ENCODE measurements at places on chromosomes 12 and 14.

DNA sequence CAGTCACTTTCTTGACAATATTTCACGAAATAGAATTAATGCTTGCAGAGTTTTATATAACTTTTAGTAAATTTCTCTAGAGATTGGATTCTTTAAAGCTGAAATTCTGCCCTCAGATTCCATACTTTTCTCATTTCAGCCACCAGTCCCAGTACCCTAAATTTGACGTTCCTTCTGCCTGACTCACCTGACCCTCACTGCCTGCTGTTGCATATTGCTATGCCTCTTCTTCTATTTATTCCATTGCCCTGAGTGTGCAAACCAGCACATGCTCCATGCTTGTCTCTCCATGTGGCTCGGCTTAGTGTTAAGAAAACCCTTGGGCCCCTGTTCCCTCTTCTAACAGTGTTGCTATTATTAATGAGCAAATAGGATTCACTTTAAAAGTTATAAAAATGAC lies 533.3 kb downstream of the LRFN5 start:
- DNase-seq: no peak

DNA sequence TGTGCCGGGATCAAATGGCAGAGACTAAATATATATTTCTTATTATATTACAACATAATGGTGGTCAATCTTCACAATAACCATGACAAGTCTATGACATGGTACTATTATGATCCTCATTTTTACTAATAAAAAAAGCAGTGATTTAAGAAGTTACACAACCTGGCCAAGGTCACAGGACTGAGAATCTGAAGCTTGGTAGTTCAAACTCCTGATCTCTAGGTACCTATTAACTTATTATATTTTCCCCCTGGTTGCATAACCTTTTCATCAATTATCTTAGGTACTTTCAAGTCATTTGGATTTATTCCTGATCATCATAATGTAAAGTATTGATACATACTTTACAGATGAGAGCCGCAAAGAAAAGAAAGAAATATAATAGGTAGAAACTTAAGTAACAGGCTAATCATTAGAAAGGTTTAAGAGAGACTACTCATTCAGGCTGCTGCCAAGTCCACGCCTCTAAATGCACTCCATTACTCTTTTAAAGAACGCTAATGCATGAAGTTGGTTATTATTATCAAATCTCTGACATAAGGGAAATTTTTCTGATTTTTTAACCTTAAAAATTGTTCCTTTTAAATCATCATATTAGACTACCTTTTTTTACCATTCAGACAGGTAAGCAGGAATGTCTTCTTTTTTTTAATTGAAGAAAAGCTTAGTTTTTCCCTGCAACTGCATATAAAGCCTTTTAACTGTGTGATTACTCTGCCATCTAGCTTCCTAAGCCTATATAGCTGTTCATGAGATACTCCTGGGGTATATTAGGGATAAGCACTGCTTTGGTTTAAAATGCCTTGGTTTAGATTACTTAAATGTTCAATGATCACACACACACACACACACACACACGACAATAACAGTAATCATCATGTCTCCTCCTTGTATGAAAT lies 35.6 kb downstream of the RPS29 start:
- DNase-seq: no peak

GRCh38 chr12:67758521-67758920 lies 110.0 kb downstream of the DYRK2 start:
- no peak for DNase-seq

- DNase-seq: no peak
Measured at GRCh38 chr14:89206389-89207031, 210.5 kb downstream of the FOXN3 start.

GRCh38 chr12:1457901-1458300 lies 136.5 kb downstream of the FBXL14 start:
- no peak for DNase-seq

GRCh38 chr12:121167232-121167820 lies 34.6 kb downstream of the P2RX7 start:
- DNase-seq: no peak

DNA sequence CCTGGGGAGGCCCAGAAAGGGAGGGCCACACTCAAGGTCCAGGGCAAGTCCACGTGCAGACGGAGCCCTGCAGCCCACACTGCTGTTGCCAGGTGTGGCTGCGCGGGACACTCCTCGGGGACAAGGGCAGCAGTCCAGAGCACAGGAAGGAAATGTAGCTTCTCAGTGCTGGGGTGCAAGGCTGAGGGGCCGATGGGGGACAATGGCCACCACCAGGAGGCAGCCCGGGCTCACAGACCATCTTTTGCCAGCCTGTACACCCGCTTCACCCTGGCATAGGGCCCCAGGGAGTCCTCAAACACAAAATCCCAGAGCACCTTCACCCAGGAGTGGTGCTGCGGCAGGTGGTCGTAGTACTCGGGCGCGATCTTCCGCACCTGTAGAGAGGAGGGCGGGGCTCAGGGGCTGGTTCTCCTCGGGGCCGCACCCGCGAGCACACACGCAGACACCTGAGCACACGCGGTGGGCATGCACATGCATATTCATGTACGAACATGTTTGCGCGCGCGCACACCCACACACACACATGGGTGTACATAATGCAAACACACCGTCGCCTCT lies 12.8 kb downstream of the DEGS2 start:
- DNase-seq: no peak

Data from stimulated activated CD8-positive, alpha-beta memory T cell treated with anti-CD3 and anti-CD28 coated beads, Interleukin-4, amount 100 ng/mL, for 24 hours (primary cell).